ENCODE measurements at places on chromosomes 4 and X. TPM values are rescaled to one million over a fixed set of nuclear protein-coding genes. Genes with fewer than 3 reads are reported as not detected.

DNA sequence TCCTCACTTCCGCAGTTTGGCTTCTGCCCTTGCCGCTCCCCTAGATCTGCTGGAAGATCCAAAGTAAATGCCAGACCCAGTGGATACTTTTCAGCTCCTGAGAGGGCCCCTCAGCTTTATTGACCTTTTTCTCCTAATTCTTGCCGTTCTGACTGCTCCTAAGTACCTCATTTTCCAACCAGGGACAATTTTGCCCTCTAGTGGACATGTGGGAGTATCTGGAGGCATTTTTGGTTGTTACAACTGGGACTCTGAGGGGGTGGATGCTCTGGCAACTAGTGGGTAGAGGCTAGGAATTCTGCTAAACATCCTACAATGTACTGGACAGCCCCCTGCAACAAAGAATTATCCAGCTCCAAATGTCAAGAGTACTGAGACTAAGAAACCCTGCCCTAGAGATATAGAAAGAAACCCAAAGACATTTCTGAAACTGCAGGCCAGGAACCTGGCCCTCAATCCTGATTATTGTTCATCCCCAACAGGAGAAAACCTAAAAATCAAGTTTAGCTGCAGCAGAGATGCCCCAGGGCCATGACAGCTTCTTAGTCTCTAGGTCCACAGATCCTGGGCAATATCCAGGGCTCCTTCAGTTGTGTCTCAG, 3.4 kb downstream of the TEX13B start:
- H3K4me1 ChIP-seq = no peaks in the 10 kb centered on the region
- H3K27me3 ChIP-seq = no peaks in the 10 kb centered on the region
- DNase-seq = no peak
- no peak overlapping the region for H3K4me3 ChIP-seq

DNA sequence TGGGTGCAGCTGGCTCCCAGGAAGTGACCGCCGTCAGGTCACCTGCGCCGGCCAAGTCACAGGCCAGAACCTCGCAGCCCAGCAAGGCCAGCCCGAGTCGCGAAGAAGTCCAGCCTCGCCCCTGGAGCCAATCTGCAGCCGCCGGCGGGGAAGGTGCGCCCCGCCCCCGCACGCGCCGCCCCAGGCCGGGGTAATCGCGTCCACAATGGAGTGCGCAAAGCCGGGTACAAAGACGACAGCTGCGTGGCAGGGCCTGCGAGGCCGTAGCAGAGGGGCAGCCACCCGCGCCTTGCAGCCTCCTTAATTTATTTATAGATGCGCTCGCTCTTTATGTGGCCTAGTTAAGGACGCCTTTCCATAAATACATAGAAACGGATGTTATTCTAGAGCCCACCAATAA, 139.4 kb upstream of the CPEB2 start:
- H3K27ac ChIP-seq = no peak overlapping the region
- H3K4me3 ChIP-seq = no peak overlapping the region
- peaks cover 4% of the 10 kb centered on the region for H3K27me3 ChIP-seq
- DNase-seq = no peak
- no peaks in the 10 kb centered on the region for H3K36me3 ChIP-seq
- no peaks in the 10 kb centered on the region for H3K4me1 ChIP-seq

DNA sequence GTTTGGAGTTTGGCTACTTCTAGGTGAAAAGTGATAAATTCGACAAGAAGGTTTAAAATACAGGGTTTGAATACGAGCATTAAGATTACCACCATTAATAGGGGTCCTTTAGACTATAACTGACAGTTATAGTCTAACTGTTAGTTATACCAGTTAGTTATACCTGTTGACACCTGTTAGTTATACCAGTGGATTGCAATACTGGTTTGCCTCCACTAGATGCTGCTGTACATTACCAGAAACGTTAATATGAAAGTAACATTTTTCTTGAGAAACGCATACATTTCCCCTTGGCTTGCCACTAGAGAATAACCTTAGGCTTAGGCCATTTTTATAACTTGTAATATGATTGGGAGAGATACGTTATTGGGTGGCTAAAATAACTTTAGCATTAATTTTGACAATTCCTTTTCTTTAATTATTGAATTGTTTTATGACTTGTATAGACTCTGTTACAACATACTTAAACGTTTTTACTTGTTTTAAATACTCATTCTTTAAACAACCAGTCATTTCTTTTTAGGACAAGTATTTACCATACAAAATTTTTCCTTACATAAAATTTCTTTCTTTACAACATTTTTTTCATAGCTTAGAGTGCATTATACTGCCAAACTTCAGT, 911.2 kb downstream of the FSTL5 start:
- no peak overlapping the region for H3K4me3 ChIP-seq
- DNase-seq = no peak
- no peaks in the 10 kb centered on the region for H3K27me3 ChIP-seq
- no peaks in the 10 kb centered on the region for H3K36me3 ChIP-seq
- H3K4me1 ChIP-seq = no peaks in the 10 kb centered on the region
- no peak overlapping the region for H3K27ac ChIP-seq

GRCh38 chr4:168880072-168880675, 129.9 kb downstream of the CBR4 start:
- H3K4me1 ChIP-seq = peaks cover 33% of the 10 kb centered on the region
- no peak for DNase-seq
- no peak overlapping the region for H3K27ac ChIP-seq

DNA sequence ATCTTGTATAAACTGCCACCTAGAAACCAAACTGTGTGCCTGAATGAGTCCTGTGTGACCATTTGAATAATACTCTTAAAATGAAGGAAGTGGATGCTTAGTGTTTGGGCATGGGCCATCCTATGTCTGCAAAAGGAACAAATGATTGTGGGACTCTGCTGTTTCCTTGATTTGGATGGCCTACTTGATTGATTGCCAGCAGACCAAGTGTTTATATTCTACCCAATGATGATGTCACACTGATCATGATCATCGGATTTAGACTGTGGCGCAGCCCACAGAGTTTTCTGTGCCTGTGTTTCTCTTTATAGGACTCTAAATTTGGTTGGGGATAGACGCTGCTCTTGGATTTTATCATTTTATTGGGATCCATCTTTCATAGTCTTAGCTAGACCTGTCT, 4.4 kb downstream of the SEPTIN11 start:
- H3K4me1 ChIP-seq = peaks cover 10% of the 10 kb centered on the region
- DNase-seq = no peak
- no peaks in the 10 kb centered on the region for H3K27me3 ChIP-seq
- H3K36me3 ChIP-seq = no peaks in the 10 kb centered on the region
- no peak overlapping the region for H3K4me3 ChIP-seq

DNA sequence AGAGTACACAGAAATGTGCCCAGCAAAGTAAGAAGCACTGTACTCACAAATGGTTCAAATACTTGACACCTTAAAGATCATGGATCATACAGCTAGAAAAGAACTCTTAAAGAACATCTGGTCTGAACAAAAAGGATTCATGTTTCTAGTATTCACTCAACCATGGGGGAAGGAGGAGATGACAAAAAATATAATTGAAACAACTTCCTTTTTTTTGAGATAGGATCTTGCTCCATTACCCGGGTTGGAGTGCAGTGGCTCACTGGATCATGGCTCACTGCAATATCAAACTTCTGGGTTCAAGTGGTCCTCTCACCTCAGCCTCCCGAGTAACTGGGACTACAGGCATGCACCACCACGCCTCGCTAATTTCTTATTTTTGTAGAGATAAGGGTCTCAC, 6.0 kb downstream of the DHX15 start:
- peaks cover 25% of the 10 kb centered on the region for H3K4me1 ChIP-seq
- H3K36me3 ChIP-seq = peaks cover 4% of the 10 kb centered on the region
- H3K27me3 ChIP-seq = no peaks in the 10 kb centered on the region
- peak overlapping the region; percentile 51 for H3K27ac ChIP-seq
- DNase-seq = no peak

DNA sequence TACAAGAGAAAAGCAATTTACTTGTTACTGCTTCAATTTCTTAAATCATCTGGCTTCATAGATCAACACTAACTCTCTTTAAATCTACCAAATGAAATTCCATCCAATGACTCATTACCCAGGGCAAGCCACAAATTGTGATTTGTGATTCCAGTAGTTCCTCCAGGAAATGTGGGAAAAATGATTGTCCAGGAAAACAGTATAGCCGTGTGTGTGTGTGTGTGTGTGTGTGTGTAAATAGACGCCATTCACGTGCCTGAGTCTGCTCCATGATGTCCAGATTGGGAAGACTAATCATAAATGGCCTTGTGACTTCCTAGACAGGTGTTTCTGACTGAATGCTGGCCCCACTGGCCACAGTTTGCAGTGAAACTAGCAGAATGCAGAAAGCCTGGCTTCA, 121.3 kb downstream of the HS6ST2 start:
- no peaks in the 10 kb centered on the region for H3K36me3 ChIP-seq
- no peak overlapping the region for H3K4me3 ChIP-seq
- no peaks in the 10 kb centered on the region for H3K27me3 ChIP-seq
- no peak for DNase-seq

GRCh38 chr4:185118876-185119275, 24.2 kb upstream of the SLC25A4 start:
- H3K27me3 ChIP-seq = no peaks in the 10 kb centered on the region
- no peaks in the 10 kb centered on the region for H3K36me3 ChIP-seq
- H3K27ac ChIP-seq = no peak overlapping the region
- DNase-seq = no peak

DNA sequence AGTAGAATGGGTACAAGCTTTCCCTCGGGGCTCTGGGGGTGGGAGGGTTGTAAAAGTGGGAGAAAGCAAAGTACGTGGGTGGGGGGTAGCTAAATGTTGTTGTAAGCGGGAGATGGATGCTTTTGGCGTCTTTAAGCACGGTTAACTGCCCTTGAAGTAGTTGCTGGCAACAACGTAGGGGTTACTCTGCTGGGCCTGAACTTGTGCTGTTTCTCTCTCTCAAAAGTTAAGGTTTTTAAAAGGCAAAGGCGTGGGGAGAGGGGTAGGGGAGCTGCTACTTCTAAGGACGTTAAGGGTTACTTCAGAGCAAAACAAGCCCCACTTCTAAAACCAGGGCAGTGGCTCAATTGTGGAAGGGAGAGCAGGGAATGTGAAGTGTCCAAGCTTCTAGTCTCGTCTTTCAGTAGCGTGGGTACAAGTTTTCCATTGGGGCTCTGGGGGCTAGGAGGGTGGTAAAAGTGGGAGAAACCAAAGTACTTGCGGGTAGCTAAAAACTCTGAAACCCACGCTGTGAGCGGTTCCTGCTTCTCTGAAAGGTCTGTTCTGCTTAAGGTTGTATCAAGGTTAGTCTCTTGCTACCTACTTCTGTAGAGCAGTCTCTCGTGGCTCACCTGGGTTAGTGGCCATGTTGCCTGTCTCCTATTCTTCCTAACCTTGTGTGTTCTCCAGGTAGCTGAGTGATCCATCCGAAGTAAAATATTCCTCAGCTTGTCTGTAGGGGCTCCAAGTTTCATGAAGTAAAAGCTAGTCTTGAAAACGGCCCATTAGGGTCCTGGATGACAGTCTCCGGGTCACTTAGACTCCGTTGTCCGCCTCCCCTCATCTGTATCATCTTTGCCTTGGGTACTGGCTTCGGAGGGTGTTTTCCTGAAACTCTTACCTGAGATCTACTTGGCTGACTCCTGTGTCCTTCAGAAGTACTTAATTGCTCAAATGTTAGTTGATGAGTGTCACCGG, 1.7 kb upstream of the WDR1 start:
- DNase-seq = peak; percentile 43
- peak overlapping the region; percentile 98 for H3K27ac ChIP-seq
- H3K4me3 ChIP-seq = peak overlapping the region; percentile 90
- peaks cover 27% of the 10 kb centered on the region for H3K4me1 ChIP-seq
- no peaks in the 10 kb centered on the region for H3K36me3 ChIP-seq
- H3K27me3 ChIP-seq = no peaks in the 10 kb centered on the region

DNA sequence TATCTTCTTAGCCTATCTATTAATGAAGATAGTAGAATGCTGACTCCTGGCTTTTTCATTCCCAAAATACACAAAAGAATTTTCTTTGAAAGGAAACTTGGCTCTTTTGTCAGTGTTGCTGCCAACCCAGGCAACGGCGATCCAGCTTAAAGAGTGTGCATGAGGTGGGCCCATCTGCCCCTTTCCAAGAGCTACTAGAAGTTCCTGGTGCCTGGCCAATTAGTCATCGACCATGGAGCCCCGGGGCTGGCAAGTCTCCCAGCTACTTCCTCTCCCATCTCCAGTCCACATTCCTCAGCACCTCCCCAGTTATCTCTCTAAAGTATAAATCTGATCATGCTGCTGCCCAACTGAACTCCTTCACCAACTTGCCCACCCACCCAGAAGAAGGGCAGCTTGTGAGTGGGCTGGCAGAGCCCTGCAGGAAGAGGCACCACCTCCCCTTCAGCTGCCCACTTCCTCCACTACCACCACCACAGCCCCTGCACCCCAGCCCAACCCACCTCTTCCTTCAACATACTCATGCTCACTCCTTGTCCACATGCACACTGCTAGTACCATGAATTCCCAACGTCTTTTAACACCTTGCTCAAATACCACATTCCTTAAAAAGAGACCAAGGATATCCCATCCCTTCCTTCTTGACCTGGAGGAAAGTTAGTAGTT, 158.2 kb upstream of the MAP3K15 start:
- H3K27me3 ChIP-seq = no peaks in the 10 kb centered on the region
- H3K36me3 ChIP-seq = no peaks in the 10 kb centered on the region
- H3K4me1 ChIP-seq = peaks cover 13% of the 10 kb centered on the region
- no peak overlapping the region for H3K27ac ChIP-seq

PDGFRA gene
- not detected for total RNA-seq

YIPF6 gene
- 18.6 TPM for total RNA-seq

TMPRSS11A gene
- not detected for total RNA-seq

CXorf51A gene
- total RNA-seq = not detected

POLA1 gene
- 16.3 TPM for total RNA-seq

FGG gene
- not detected for total RNA-seq

HNRNPDL gene
- total RNA-seq = 370 TPM

TLR6 gene
- 60.6 TPM for total RNA-seq

Measured in B cell (primary cell).